ENCODE measurements at places on chromosomes 1 and 21.

DNA sequence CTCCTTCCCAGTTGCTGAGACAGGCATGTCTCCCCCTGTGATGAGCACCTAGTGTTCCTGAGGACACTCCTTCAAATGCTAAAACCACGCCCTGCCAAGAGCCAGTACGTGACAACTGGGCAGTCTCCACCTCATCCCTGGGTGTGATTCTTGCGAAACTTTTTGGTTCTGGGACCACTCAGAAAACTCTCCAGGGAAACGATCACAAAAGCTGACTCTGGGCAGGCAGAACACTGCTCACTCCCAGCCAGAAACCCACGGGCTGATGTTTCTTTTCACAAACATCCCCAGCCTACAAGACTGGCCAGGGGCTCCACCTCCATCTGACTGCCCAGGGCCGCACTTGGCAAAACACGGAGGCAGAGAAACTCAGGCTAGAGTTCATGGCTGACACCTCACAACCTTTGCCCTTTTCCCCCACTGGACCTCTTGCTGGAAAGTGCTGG, 24.4 kb downstream of the DHRS3 start:
- no peak for DNase-seq

GRCh38 chr21:31888936-31889371, 16.1 kb downstream of the HUNK start:
- DNase-seq: no peak

DNA sequence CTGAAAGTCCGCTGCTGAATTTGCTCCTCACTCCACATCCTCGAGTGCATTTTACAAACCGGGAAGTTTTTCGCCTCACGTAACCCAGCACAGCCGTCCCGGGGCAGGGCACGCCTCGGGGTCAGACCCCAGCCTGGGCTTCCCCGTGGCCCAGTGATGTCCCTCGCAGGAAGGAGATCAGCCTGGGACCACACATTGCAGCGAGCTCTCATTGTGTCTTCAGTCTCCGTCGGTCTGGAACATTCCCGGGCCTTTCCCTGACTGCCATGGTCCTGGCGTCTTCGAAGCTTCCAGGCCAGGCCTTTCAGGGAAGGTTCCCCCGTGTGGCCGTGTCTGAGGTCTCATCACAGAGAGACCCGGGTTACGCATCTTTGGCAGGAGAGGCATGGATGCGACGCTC, 43.5 kb downstream of the MORN1 start:
- DNase-seq: no peak

DNA sequence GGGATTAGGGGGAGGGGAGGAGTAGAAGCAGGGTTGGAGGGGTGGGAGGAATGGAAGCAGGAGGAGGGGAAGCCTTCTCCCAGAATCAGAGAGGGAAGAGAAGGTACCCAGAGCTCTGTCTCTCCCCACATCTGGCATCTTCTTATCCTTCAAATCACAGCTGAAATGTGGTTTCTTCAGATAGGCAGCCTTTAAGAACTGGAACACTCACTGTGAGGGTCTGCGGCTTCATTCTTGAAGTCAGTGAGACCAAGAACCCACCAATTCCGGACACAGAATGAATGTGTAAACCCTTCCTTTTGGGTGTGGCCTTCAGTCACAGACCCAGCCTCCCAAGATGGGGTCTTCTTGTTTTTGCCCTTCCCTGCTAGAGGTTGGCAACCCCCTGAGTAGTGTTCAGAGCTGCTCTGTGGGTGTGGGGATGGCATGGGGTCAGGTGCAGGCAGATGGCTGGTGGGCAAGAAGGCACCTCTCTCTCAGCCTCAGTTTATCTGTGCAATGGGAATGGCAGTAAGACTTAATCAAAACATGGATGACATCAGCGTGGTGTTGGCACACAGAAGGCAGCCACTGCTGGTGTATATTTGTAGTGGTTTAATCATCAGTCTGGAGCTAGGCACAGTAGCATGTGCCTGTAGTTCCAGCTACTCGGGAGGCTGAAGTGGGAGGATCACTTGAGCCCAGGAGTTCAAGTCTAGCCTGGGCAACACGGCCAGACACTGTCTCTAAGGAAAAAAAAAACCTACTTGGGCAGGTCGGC, 7.2 kb downstream of the FAAH start:
- no peak for DNase-seq

- DNase-seq: no peak
Observed at GRCh38 chr1:8711151-8711550, 106.3 kb downstream of the RERE start.

GRCh38 chr1:243253211-243253925, 1.7 kb downstream of the CEP170 start:
- no peak for DNase-seq

- no peak for DNase-seq
Observed at GRCh38 chr1:33608825-33609400, 136.5 kb downstream of the ZSCAN20 start.

Measured in GM12891 (cell line).